ENCODE measurements at places on chromosomes 13 and 19.

DNA sequence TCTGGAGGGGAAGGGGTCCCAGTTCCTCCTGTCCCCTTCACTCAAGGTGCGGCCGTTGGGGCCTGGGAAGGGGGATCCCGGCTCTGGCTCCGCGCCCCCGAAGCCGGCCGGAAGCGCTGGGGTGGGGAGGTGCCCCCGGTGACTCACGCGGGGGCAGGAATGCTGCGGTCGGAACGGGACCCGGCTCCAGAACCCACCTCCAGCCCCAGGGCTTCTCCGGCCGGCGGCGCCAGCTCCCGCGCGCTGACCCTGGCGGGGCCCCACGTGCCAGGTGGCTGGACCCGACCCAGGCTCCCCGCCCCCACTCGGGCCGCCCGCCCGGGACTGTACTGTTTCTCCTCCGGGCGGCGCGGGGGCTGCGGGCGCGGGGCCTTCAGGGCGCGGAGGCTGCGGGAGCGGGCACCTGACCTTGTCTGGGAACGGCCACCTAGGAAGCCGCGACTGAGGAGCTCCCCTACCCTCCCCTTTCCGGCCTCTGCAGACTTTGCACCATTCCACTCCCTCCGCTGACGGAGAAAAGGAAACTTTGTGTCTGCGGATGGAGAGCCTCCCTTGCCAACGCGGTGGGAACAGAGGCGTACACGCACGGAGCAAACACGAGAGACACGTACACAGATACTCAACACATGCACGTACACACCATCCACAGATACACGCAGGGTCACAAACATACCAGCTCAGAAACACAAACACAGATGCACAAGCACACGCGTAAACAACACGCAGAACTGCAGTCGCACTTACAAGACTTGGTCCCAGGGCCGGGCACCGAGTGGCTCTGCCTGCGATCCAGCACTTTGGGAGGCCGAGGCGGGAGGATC, 7.2 kb downstream of the AXL start:
- DNase-seq = no peak

DNA sequence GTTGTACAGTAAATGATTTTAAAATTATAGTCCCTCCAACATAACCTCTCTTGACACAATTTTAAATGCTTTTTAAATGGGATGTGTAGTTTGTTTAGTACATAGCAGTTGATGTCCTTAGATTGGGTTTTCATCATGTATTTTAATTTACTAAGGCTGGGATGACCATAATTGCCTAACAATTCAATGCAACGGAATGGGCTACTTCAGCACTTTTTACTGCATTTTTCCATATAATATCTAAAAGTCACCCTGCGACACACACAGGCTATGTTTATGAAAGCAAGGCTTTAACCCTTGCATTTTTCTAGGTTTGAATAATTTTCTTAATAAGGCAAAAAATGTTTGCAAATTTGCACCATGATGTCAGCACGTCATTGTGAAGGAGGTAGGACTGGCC, 321.0 kb downstream of the DLEU7 start:
- DNase-seq = no peak

DNA sequence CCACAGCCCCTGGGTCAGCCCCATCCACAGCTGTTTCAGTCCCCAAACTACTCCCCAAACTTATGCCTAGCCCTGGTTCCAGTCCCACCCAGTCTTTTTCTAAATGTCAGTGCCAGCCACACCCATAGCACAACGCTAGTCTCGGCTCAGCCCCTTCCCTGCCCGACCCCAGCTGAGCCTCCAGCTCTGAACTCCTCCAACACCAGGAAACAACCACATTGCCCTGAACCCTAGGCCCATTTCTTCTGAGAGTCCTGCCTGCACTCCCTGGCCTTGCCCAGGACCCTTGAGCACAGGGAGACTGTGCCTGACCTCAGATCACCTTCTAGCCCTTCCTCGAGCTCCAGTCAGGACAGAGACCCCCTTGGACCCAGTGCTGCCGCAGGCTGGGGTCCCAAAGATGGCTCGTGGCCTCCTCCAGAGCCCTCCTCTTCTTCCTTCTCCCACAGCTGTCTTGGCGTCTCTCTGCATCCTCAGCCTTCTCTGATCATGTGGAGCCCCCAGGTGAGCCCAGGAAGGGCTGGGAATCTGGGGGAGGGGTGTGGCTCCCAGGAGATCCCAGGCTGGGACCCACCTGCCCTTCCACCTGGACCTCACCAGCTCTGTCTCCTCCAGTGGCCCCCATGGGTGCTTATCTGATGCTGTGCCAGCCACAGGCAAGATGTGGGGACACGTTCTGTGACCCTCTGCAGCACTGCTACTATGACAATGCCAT, 33.0 kb upstream of the IGFL1 start:
- no peak for DNase-seq

DNA sequence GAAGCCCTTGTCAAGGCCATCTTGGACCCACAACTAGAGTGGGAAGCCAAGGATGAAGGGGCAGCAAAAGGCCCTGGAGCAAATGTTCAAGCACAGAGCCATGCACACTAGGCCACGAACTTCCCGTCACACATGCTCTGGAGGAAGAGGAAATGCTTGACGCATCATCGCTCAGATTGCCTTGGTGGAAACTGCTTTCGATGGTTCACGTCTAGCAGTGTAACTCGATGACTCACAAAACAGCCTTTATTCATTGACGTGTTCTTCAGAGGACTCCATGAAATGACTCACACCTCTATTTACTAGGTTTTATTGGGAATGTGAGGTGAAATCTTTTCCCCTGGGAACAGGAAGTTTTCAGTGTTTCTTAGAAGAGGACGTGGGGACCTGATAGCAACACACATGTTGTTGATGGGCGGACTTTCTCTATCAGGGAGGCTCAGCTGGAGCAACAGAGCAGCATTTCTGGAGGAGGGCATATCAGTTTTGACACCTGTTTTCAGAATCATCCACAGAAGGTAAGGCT, 79.8 kb upstream of the FLT1 start:
- no peak for DNase-seq

DNA sequence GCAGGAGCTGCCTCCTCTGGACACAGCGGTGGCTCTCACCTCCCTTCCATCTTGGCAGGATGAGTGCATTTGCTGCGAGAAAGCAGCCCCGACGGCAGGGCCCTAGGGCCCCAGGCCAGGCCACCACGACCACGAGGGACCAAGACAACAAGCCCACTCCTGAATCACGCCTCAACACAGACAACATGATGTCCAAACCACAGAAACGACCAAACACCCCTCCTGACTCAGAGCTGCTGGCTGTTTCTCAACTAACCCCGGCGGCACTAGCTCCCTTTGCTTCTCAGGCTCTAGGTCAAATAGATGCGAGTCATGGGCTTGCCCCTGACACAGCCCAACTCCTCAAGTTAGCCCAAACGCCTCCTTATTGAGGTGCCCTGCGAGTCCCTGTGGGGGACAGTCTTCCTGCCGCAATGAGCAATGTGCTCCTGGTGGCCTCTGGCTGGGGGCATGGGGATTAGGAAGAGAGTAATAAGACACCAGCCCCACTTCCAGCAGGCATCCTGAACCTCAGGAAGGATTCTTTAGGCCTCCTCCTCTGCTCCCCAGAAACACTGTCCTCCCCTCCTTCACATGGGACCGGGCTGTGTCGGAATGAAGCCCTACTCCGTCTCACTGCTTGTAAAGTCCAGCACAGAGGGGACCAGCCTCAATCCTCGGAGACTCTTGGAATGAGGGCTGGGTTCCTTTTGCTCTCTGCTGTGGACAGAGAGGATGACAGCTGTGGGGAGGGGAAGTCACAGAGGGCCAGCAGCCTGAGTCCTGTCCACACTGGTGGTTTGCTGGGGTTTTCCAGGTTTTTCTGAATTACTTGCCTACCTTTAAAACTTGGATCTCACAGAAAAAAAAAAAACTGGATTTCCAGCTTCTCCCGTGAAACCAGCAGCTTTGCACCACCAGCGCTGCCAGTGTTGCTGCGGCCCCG, 6.9 kb upstream of the ATF5 start:
- no peak for DNase-seq

GRCh38 chr19:30564551-30565011, 192.4 kb downstream of the ZNF536 start:
- DNase-seq = no peak

- DNase-seq = no peak
Measured at GRCh38 chr13:113981194-113981605, 7.3 kb upstream of the C13orf46 start.

DNA sequence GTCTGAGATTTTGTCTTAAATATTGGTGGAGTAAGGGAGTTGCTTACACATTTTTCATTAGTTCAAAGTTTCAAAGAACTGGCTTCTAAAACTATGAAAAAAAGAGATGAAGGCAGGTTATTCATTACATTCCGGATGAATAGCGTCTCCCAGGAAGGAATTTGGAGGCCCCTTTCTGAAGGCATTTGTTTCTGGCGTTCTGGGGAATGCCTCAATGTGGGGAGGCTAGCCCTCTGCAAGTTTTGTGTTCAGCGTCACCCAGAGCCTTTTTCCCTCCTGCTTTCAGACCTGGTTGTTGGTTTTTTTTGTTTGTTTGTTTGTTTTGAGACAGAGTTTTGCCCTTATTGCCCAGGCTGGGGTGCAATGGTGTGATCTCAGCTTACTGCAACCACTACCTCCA, 21.0 kb downstream of the FAM124A start:
- DNase-seq = no peak

DNA sequence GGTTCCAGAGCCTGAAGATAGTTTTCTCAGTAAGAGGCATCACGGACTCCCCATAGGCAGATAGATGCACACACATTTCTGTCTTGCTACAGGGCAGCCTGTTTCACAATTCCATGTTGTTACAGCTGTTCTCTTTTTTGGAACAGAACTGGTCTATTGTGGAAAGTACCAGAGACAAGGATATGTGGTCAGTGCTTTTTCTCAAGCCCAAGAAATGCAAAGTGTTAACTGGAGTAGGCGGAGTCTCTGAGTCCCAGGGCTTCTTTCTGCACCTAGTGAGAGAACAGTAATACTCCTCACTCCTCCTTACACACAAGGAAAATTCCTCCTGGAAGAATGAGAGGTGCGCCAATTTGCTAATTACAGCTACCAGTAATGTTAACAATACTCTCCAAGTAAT, 141.6 kb upstream of the ARGLU1 start:
- DNase-seq = no peak

- DNase-seq = peak; percentile 48
Measured at GRCh38 chr19:34220472-34221063, 33.8 kb upstream of the GARRE1 start.

GRCh38 chr13:109307027-109307426, 479.4 kb downstream of the IRS2 start:
- DNase-seq = no peak

DNA sequence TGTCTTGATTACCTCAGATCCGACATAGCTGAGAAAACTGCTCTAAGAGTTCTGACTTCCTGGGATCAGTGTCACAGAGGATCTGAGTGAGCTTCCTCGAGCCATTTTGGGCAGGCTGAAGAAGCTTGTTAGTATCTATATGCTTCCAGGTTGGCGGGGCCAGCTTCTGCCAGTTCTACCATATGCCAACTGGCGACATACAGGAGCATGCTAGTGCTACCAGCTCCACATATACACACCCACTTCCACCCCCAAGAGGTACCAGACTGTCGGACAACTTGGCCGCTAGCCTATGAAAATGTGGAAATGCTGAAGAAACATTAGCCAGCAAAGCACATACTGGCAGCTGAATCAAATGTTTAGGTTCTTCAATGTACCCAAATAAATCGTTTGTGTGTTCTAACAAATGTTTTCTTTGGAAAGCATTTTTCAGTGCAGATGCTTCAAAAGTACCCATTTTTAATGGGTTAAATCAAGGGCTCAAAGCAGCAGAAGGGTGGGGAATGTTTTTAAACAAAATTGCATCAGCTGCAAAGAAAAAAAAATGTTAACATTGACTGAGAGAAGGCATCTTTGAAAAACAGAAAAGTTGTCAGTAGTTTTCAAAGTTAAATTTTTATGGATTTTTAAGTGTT, 163.7 kb downstream of the KLF12 start:
- no peak for DNase-seq

GRCh38 chr19:56150358-56150757, 9.3 kb downstream of the ZNF444 start:
- DNase-seq = no peak

DNA sequence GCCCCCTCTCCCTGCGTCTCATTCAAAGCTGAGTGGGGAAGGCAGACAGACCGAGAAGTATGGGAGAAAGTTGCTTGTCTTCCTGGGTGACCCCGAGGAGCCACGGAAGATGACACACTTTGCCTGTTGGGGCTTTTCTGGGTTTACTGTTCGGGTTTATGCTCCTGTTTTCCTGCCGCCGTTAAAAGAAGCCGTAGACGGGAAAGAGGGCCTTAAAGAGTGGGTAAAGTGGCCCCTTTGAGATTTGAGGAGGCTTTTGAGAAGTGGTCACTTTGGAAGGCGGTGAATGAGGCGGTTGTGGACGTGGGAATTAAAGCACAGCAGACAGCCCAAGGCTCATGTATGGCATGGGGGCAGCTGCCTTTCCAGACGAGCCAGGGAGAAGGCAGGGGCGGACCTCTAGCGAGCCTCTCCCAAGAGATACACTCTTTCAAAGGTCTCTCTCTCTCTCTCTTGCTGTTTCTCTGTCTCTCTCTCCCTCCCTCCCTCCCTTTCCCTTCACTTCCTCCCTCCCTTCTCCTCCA, 493 bp upstream of the LHFPL6 start:
- no peak for DNase-seq

- DNase-seq = no peak
Measured at GRCh38 chr13:41900918-41901317, 60.0 kb downstream of the VWA8 start.

DNA sequence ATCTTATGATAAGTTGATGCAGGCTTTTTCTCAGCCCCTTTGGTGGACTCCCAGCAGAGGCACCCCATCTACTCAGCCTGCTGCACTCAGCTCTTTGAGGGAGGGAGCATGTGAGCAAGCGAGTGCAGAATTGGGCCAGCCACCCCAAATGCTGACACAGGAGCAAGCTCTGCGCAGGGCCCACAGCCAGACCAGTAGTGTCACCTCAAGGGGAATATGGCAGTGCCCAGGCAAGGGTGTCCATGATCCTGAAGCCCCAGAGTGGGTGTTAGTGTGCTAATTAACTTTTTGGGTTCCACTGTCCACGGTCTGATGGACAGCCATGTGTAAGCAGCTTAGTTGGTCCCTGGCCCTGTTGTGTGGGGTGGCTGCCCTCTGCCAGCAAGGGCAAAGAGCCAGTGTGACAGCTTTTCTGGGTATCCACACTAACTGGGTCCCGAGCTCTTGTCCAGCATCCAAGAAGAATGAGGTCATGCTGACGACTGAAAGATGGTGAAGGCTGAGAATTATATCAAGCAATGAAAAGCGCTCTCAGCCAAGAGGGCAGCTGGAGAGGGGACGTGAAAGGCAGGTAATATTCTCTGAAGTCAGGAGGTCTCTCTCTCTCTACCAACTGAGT, 898.3 kb upstream of the PCDH9 start:
- no peak for DNase-seq

- no peak for DNase-seq
Measured at GRCh38 chr13:51033421-51034185, 77.5 kb downstream of the C13orf42 start.

DNA sequence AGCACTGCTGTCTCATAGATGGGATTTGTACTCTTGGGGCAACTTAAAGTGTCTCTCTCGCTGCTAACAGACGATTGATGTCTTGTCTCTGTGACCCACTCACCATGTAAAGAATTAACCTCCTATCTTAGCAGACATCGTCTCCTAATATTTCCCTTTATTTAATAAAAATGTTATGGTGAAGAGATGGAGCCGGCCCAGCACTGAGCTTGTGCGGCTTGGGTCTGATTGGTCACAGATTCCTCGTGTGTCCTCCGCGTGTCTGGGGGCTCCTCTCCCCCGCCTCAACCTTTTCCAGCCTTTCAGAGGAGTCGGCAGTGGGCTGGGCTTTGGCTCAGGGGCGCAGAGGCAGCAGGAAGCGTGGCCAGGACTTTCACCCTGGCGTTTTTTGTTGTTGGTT, 13.2 kb upstream of the CRTC1 start:
- DNase-seq = no peak

- DNase-seq = no peak
Measured at GRCh38 chr19:5956728-5957127, 21.2 kb downstream of the RANBP3 start.

Data from effector CD8-positive, alpha-beta T cell (primary cell).